Sciatic nerve (tissue), 2 donors: ENCODE measurements at places on chromosomes 13 and 19.

DNA sequence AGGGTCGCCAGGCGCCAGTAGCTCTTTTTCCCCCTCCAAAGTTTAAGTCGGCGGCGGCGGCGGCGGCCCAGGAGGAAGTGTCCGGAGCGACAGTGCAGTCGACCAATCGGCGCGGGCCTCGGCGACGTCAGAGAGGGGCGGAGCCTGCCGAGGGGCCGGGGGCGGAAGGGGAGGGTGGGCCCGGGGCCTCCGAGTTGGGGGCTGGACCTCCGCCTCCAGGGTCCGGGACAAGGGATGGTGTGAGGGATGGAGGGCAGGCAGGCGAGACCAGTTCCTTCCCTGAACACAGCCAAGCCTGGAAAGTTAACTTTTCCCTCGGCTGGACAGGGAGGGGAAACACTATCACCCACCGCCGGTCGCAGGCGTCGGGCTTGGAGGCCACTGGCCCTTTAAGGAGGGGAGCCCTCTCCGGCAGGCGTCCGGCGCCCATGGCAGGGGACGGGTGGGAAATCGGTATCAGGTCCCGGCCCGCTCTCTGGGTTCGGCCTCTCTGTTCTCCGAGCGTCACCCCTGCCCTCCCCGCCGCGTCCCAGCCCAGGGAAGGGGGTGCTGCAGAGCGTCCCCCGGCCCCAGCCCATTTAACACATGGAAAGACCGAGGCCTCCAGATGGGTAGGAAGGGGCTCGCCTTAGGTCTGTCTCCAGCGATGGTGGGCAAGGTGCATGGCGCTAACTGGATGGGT lies at the start of gene PRKD2:
PRKD2 (minus strand) TSS at position 81 of the 682 bp plus-strand sequence. CDS start 744 bp downstream, outside the sequence.
- peak; percentile 97 for DNase-seq

DNA sequence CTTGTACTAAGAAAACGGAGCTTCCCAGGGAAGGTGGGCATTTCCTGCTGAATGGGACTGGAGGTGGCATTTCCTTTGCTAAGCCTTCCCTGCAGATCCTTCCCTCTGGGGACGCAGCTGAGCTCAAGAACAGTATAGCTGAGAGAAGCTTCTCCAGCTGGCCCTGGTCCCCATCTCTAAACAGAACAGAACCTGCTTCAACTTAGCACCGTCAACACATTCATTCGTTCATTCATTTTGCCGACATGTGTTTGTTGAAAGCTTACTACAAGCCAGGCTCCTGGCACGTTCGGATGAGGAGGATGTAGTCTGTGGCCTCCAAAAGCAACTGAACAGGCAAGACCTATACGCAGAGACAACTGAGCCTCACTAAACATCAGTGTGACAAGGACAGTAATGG lies 36.6 kb upstream of the PEPD start:
- DNase-seq: peak; percentile 8

- no peak for DNase-seq
Observed at GRCh38 chr13:37201081-37201480, 95.6 kb upstream of the CSNK1A1L start.

- DNase-seq: no peak
Observed at GRCh38 chr19:31969016-31969415, 376.4 kb upstream of the ZNF507 start.

DNA sequence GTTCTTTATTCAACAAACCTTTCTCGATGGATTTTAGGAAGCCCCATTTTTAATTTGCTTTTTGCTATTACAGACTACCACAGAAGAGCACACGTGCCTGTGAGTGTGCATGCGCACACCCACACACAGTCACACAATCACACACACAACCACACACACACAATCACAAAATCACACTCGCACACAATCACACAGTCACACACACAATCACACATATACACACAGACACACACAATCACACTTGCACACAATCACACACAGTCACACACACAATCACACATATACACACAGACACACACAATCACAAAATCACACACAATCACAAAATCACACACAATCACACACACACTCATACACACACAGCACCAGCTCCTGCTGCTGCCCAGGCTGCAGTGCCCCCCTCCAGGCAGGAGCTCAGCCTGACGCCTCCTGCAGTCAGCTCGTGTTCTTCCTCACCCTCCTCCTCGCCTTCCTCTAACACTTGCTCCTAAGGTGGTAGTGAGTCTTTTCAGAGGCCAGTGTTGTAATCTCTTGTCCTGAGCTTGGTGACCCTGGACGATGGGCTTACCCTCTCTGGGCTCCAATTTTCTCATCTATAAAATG lies 125.0 kb upstream of the SOX1 start:
- no peak for DNase-seq

DNA sequence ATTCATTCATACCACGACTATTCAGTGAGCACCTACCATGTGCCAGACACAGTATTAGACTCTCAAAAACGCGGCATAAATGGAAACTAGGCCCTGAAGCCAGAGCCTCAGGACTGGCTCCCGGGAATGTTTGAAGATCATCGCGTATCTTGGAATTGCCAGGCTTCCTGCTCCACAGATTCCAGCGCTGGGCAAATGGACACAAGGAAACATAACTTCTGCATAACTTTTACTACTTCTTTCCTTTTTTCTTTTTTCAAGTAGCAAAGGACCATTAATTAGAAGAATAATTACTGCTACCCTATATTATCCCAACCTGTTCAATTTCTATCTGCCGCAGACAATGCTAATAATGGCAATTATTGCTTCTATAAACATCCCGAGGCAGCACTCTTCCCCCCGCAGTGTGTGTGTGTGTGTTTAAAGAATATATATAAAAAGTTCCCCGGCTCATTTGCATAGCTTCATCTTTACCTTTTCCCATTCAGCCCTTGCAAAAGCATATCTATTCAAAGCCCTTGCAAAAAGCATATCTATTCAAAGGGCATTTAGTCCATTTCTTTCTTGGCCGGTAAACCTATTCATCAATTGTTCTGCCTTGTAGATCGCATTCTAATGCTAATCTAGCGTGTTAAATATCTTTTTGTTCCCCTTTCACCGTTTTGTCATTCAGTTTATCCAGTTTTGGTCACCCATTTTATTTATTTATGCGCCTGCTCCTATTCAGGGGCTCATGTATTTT lies 6.1 kb downstream of the SOX21 start:
- DNase-seq: no peak

GRCh38 chr19:55086730-55087541 lies 11.3 kb downstream of the EPS8L1 start:
- DNase-seq: peak; percentile 91

- no peak for DNase-seq
Observed at GRCh38 chr19:47094557-47095475, 18.8 kb downstream of the ZC3H4 start.

GRCh38 chr13:21124852-21125251 lies 51.5 kb downstream of the SKA3 start:
- no peak for DNase-seq
